ENCODE measurements at places on chromosomes 4 and X. TPM values are rescaled to one million over a fixed set of nuclear protein-coding genes. Genes with fewer than 3 reads are reported as not detected.

CT45A5 gene
- not detected for total RNA-seq

BEX4 gene
- total RNA-seq, result 110 TPM

SEC31A gene
- 117 TPM for total RNA-seq

FAM9A gene
- total RNA-seq, result not detected

ZNF182 gene
- 7.3 TPM for total RNA-seq

L1CAM gene
- 101 TPM for total RNA-seq

All from frontal cortex (tissue), 4 donors.